ENCODE measurements at places on chromosomes 3 and 15. TPM values are rescaled to one million over a fixed set of nuclear protein-coding genes. Genes with fewer than 3 reads are reported as not detected.

- no peak overlapping the region for H3K27ac ChIP-seq
- DNase-seq, result no peak
- H3K36me3 ChIP-seq, result no peaks in the 10 kb centered on the region
Observed at GRCh38 chr15:92606126-92606835, 49.3 kb downstream of the FAM174B start.

DNA sequence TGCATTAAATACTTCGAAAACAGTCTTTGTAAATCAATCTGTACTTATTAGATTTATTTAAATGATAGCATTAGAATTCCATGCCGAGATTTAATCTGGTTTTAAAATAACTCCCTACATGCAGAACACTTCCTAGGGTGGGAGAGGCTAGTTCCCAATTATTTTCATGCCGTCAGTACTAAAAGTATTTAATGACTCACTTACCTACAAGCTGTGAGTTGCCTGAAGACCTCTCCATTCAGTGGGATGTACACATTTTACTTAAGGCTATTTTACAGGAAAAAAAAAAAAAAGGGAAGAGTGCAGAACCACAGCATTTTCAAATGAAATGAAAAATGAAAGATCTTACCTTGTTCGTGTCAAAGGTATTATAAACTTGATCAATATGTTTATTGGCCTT is 469 bp downstream of the GUCA1C start:
- H3K4me3 ChIP-seq, result no peak overlapping the region
- H3K36me3 ChIP-seq, result no peaks in the 10 kb centered on the region
- no peaks in the 10 kb centered on the region for H3K27me3 ChIP-seq
- H3K4me1 ChIP-seq, result no peaks in the 10 kb centered on the region
- H3K27ac ChIP-seq, result no peak overlapping the region

DNA sequence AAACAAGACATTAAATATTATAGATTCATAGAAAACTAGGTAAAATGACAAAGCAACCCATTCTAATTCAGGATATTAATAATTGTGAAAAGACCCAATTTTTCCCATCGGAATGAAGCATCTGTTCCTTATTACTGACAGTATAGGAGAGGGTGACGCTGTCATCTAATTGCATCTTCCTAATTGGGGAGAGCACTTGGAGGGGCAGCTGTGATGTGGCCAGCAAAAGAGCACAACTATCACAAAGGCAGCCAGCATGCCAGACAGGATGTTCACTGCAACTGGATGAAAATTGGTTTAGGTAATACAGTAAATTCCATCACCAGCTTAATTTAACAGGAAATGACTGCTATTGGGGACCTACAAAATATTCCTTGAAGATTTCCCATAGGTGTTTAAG is 21.9 kb upstream of the MINAR1 start:
- H3K27ac ChIP-seq, result no peak overlapping the region
- DNase-seq, result no peak
- H3K4me3 ChIP-seq, result no peak overlapping the region

- H3K36me3 ChIP-seq, result peaks cover 8% of the 10 kb centered on the region
- DNase-seq, result no peak
- no peak overlapping the region for H3K4me3 ChIP-seq
- H3K27ac ChIP-seq, result no peak overlapping the region
- no peaks in the 10 kb centered on the region for H3K27me3 ChIP-seq
- H3K4me1 ChIP-seq, result peaks cover 10% of the 10 kb centered on the region
Observed at GRCh38 chr15:84609818-84610525, 9.2 kb downstream of the ZSCAN2 start.

DNA sequence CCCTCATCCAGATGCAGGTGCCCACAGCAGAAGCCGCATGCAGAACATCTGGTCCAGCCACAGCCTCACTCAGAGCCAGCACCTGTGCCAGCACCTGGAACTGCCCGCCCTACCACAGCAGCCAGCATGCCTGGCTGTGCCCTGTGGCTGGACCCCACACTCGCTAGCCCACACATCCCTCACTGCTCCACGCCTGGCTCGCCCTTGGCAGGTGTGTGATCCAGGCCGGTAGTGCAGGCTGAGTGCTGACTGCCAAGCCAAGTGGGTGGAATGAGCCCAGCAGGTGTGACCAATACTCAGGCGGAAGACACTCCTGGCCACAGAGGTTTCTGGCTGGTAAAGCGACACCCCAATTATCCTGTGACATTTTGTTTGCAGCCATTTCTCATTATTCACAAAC is 162.4 kb upstream of the ROBO1 start:
- no peak for DNase-seq
- no peaks in the 10 kb centered on the region for H3K27me3 ChIP-seq
- no peaks in the 10 kb centered on the region for H3K4me1 ChIP-seq
- H3K4me3 ChIP-seq, result no peak overlapping the region

Gene SCAMP5
- polyA plus RNA-seq, result 1.8 TPM

Gene BCL2A1
- 47.2 TPM for polyA plus RNA-seq

DNA sequence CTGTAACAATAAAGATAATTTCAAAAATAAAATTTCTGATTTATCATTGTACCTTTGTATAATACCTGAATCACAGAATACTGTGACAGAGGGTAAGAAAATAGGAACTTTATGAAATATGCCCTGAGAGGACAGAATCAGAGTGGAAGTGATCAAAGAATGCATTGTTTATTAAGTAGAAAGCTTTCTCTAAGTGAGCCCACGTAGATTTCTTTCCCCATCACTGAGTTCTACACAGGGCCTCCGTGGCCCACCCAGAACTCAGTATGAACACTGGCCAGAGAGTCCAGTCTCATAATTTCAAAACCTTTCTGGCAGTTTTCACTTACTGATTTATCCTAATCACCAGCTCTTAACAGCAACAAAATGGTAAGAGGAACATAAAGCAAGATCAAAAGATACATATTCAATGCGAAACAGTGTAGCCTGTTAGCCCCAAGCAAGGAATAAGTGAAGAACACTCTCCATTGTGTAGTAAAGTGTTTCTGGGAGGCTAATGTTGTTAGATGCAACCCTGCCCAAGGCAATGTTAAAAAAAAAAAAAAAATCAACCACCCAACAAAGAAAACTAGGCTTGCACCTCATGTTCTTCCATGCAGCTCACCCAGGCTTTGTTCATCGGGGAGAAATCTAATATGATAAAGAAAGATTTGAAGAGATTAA is 341.3 kb downstream of the LSAMP start:
- no peaks in the 10 kb centered on the region for H3K36me3 ChIP-seq
- H3K27ac ChIP-seq, result no peak overlapping the region
- no peaks in the 10 kb centered on the region for H3K4me1 ChIP-seq
- H3K27me3 ChIP-seq, result no peaks in the 10 kb centered on the region
- no peak overlapping the region for H3K4me3 ChIP-seq

DNA sequence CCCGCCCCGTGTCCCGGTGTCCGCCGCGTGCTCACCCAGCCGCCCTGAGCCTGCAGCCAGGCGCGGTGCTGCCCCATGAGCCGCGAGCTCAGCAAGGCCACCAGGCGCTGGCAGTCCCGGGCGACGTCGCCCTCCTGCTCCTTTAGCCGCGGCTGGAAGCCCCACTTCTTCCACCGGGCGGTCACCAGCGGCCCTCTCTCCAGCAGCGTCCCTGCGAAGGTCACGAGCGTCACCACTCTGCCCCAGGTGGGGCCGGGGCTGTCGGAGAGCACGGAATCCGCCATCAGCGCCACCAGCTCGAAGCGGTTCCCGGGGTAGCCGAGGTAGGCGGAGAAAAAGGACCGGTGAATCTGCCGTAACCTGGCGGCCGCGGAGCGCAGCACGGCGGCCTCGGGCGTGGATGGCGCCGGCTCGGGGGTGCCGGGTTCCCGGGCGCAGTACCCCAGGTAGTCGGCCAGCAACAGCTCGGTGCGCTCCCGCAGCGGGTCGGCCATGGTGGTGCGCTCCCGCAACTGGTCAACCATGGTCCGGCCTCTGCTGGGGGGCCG is 298 bp downstream of the BCL2L10 start:
- DNase-seq, result peak; percentile 81
- no peaks in the 10 kb centered on the region for H3K36me3 ChIP-seq
- peak overlapping the region; percentile 69 for H3K4me3 ChIP-seq
- peaks cover 2% of the 10 kb centered on the region for H3K4me1 ChIP-seq
- H3K27ac ChIP-seq, result no peak overlapping the region

Gene RGMA
- polyA plus RNA-seq, result 2.0 TPM

Gene PRICKLE2
- 0.30 TPM for polyA plus RNA-seq

DNA sequence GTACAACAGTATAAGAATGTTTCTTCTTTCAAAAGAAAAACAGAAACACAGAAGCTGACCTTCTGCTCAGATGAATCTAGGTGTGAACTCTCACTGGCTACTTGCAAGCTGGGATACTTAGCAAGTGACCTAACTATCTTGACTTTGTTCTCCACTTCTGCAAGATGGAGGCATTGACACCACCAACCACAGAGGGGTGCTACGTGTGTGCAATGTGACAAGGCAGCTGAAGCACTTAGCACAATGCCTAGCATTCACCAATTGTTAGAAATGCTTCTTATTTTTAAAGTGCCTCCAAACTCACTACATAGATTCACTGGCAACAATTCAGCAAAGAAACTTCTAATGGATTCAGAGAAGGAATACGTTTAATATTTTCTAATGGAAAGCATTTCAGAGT is 331.4 kb upstream of the WNT5A start:
- H3K27ac ChIP-seq, result no peak overlapping the region
- no peak for DNase-seq
- no peaks in the 10 kb centered on the region for H3K4me1 ChIP-seq
- no peaks in the 10 kb centered on the region for H3K27me3 ChIP-seq
- H3K36me3 ChIP-seq, result no peaks in the 10 kb centered on the region
- no peak overlapping the region for H3K4me3 ChIP-seq

Gene ACAN
- 0.20 TPM for polyA plus RNA-seq

GRCh38 chr3:13042127-13042701 is 31.0 kb downstream of the IQSEC1 start:
- H3K27me3 ChIP-seq, result no peaks in the 10 kb centered on the region
- DNase-seq, result no peak
- no peaks in the 10 kb centered on the region for H3K36me3 ChIP-seq

Gene RAB6B
- polyA plus RNA-seq, result 6.7 TPM

GRCh38 chr3:135078283-135078682 is 283.2 kb downstream of the EPHB1 start:
- H3K4me3 ChIP-seq, result no peak overlapping the region
- no peaks in the 10 kb centered on the region for H3K4me1 ChIP-seq
- no peaks in the 10 kb centered on the region for H3K27me3 ChIP-seq
- H3K36me3 ChIP-seq, result no peaks in the 10 kb centered on the region

DNA sequence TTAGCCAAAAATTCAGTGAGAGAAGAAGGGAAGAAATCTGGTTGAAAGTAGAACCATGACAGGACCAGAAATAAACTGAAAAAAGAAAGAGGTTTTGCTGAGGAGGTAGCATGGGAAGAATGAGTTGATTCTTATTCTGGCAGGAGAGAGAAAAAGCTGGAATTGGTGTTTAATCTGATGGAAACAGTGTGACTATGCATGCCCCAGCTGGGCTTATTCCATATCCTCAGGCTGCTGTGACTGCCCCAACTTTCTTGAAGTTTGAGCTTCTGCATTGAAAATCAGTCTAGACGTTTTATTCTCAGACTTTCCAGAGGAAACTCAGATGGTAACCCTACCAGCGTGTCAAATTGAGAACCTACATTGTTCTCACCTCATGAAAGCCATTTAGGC is 352.5 kb upstream of the DCBLD2 start:
- DNase-seq, result no peak
- no peak overlapping the region for H3K4me3 ChIP-seq
- no peaks in the 10 kb centered on the region for H3K27me3 ChIP-seq

Gene CHRFAM7A
- 0.22 TPM for polyA plus RNA-seq

Gene CDHR4
- 0.29 TPM for polyA plus RNA-seq

Gene CTXND1
- polyA plus RNA-seq, result 0.65 TPM

DNA sequence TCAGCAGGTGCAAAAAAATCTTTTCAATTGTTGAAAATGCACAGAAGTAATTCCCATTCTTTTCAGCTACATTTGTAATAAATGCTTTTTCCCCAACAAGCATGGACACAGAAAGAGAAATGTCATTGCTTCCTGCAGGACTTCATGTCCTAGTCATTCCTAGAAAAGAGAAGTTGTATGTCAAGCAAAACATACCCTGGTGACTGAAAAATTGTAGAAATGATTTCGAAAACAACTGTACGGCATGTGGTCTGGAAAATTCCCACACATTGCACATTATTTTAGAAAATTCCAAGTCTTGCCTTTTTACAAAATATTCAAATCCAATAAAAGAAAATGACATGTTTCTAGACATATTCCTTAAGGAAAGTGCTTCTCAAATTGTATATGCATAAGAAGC is 50.4 kb upstream of the ALCAM start:
- no peak overlapping the region for H3K4me3 ChIP-seq
- no peak overlapping the region for H3K27ac ChIP-seq
- DNase-seq, result no peak
- no peaks in the 10 kb centered on the region for H3K4me1 ChIP-seq
- H3K36me3 ChIP-seq, result no peaks in the 10 kb centered on the region
- no peaks in the 10 kb centered on the region for H3K27me3 ChIP-seq

DNA sequence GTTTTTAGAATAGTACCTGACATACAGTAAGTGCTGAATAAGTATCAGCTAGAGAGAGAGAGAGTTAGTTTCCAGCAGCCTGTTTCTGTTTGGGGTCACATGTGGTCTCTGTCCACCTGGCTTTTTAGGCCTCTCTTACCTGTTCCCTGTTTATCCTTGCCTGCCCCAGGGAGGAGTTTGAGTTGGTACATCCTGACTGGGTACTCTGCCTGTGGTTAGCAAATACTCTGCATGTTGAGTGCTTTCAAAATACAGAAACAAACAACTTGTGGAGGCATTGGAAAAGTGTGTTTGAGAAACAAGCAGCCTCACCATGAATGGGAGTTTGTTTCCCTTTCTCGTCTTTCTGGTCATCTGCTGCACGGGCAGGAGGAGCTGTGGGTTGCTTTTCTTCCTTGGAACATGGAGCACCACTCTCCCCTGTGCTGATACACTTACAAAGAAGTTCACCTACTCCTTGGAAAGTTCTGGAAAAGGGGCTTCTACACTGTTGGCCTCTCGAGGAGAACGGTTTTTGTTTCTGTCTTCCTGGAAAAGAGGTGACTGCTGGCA is 166.1 kb downstream of the PGPEP1L start:
- H3K4me3 ChIP-seq, result no peak overlapping the region
- DNase-seq, result no peak
- no peaks in the 10 kb centered on the region for H3K27me3 ChIP-seq

- no peak for DNase-seq
- H3K4me1 ChIP-seq, result peaks cover 17% of the 10 kb centered on the region
- H3K36me3 ChIP-seq, result peaks cover 13% of the 10 kb centered on the region
- H3K4me3 ChIP-seq, result no peak overlapping the region
- H3K27me3 ChIP-seq, result no peaks in the 10 kb centered on the region
- H3K27ac ChIP-seq, result peak overlapping the region; percentile 93
Observed at GRCh38 chr3:50572801-50573371, 3.6 kb downstream of the HEMK1 start.

Gene DUOX1
- 0.06 TPM for polyA plus RNA-seq

DNA sequence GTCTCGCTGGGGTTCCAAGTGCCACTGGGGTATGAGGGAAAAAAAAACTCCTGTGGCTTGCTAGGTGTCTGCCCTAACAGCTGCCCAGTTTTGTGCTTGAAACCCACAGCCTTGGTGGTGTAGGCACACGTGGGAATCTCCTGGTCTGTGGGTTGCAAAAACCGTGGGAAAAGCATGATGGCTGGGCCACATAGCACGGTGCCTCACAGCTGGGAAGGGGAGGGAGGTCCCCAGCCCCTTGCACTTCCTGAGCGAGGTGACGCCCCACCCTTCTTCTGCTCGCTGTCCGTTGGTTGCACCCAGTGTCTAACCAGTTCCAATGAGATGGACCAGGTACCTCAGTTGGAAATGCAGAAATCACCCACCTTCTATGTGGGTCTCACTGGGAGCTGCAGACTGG is 144.3 kb downstream of the KBTBD8 start:
- no peak overlapping the region for H3K4me3 ChIP-seq
- H3K36me3 ChIP-seq, result no peaks in the 10 kb centered on the region
- no peak overlapping the region for H3K27ac ChIP-seq
- H3K27me3 ChIP-seq, result no peaks in the 10 kb centered on the region
- H3K4me1 ChIP-seq, result no peaks in the 10 kb centered on the region

- H3K4me1 ChIP-seq, result no peaks in the 10 kb centered on the region
- DNase-seq, result no peak
- no peaks in the 10 kb centered on the region for H3K27me3 ChIP-seq
Observed at GRCh38 chr15:83893308-83893707, 239.4 kb downstream of the ADAMTSL3 start.

Data from spleen (tissue), 13 donors.